Non-pigmented ciliary epithelial cell (primary cell): ENCODE measurements at places on chromosomes 1 and 21.

GRCh38 chr1:56975446-56975845, 9.6 kb upstream of the C8B start:
- no peak for DNase-seq

DNA sequence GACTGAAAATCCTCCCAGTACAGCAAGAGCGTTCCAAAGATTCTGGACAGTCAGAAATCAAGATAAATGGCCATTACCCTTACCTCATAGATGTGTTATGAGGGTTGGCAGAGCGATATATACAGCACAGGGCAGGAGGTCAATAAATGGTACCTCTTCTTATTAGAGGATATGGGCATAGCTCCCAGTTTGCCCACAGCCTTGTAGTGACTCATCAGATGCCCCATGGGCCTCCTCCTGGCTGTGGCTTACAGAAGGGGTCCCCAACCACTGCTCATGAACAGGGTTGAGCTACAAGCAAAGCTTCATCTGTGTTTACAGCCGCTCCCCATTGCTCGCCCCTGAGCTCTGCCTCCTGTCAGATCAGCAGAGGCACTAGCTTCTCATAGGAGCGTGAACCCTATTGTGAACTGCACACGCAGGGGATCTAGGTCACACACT, 7.3 kb upstream of the IFNGR2 start:
- DNase-seq: no peak

GRCh38 chr1:62307895-62308492, 11.2 kb downstream of the KANK4 start:
- DNase-seq: no peak

DNA sequence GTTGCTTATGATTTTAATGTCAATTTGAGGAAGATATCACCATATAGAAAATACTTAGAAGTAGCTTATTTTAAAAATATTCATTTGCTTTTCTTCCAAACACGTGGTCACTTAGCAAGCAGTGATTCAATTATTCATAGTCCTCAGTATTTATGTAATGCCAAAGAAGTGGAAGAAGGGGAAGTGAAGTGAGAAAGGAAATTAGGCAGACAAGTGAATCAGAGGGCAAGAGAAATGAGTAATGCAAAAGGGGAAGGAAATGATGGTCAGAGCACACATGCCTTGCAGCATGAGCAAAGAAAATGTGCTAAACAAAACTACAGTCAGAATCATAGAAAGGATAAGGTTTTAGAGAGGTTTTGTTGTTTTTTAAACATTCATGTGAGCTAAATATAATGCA, 31.8 kb downstream of the SDCCAG8 start:
- DNase-seq: peak; percentile 94

- DNase-seq: no peak
Measured at GRCh38 chr1:168987330-168987729, 119.2 kb upstream of the ATP1B1 start.

- DNase-seq: no peak
Measured at GRCh38 chr1:226650236-226650841, 88.7 kb downstream of the ITPKB start.

DNA sequence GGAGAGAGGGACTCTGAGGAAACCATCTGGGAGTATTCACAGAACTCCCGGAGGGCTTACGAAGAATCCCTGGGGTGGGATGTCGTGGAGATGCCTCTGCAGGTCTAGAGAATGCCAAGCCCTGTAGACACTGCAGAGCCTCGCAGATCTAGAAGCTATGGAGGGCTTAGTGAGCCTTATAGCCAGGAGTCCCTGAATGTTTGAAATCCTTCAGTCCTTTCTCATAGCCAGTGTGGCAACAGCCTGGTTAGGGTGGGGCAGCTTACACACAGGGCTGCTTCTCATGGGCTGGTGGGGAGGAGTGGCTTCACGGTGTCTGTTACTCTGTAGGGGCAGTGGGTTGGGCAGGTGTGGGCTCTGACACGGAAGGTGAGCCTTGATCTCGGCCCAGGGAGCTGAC, 44.2 kb upstream of the KDM4A start:
- no peak for DNase-seq
